ENCODE measurements at places on chromosomes 4 and X.

DNA sequence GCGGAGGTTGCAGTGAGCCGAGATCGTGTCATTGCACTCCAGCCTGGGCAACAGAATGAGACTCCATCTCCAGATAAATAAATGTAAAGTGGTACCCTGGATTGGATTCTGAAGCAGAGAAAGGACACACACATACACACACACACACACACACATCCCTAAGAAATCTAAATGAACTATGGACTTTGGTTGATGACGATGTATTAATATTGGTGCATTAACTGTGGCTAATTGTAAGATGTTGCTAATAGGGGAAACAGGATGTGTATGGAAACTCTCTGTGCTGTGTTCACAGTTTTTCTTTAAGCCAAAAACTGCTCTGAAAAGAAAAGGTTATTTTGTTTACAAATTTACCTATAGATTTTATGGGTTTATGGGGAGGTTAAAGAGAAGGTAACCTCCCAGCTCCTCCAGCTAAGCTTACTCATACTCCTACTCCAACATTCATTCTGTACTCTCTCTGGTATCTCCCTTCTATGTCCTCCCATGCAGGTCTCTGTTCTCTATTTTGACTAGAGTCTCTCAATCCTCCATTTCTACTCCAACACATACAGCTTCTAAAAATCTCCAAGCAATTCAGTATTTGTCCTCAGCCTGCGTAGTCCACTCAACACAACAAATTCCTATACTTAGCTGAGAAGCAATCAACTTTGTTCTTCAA lies 46.5 kb upstream of the RELL1 start:
- H3K27ac ChIP-seq, result no peak overlapping the region
- H3K36me3 ChIP-seq, result no peaks in the 10 kb centered on the region
- no peaks in the 10 kb centered on the region for H3K27me3 ChIP-seq
- H3K4me1 ChIP-seq, result no peaks in the 10 kb centered on the region
- DNase-seq, result no peak

DNA sequence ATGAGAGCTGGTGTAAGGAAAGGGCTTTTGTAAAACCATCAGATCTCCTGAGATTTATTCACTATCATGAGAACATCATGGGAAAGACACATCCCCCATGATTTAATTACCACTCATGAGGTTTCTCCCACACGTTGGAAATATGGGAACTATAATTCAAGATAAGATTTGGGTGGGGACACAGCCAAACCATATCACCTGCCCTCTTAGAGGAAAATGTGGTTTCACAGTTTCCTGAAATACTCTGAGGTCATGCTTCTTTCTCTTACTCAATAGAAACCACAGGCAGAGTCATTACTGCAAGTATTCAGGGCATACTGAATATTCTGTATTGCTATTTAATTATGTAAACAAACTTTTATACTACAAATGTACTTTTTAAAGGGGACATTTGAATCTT lies 1453.3 kb downstream of the PCDH18 start:
- no peaks in the 10 kb centered on the region for H3K27me3 ChIP-seq
- no peak for DNase-seq
- H3K4me1 ChIP-seq, result no peaks in the 10 kb centered on the region
- no peak overlapping the region for H3K4me3 ChIP-seq
- no peaks in the 10 kb centered on the region for H3K36me3 ChIP-seq

DNA sequence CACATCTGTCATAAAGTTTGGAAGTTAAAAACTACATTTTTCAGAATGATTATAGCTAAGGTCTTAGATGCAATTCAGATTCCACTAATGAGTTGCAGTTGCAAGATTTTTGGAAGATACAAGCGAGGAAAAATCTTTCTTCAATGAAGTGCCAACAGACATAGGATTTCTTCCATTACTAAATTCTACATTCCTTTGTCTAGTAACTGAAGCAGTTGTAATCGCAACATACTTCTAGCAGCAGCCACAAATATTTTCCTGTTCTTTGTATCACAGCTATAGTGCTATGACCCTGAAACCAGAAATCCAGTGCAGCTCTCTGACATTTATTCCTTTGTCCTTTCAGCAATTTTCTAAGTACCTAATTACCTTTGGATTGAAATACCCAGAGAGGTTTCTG lies 225.2 kb upstream of the SLIT2 start:
- H3K4me1 ChIP-seq, result no peaks in the 10 kb centered on the region
- no peaks in the 10 kb centered on the region for H3K27me3 ChIP-seq
- H3K4me3 ChIP-seq, result no peak overlapping the region
- no peaks in the 10 kb centered on the region for H3K36me3 ChIP-seq
- no peak overlapping the region for H3K27ac ChIP-seq
- DNase-seq, result no peak

- no peaks in the 10 kb centered on the region for H3K36me3 ChIP-seq
- H3K4me1 ChIP-seq, result no peaks in the 10 kb centered on the region
- H3K27me3 ChIP-seq, result no peaks in the 10 kb centered on the region
Observed at GRCh38 chrX:29553542-29553941, 661.8 kb upstream of the MAGEB2 start.

- H3K36me3 ChIP-seq, result no peaks in the 10 kb centered on the region
- H3K4me3 ChIP-seq, result no peak overlapping the region
- peak overlapping the region; percentile 63 for H3K27ac ChIP-seq
Observed at GRCh38 chrX:1239681-1240142, 27.3 kb upstream of the CRLF2 start.

GRCh38 chr4:118278473-118279274 lies 74.1 kb downstream of the PRSS12 start:
- H3K4me1 ChIP-seq, result peaks cover 49% of the 10 kb centered on the region
- peaks cover 41% of the 10 kb centered on the region for H3K36me3 ChIP-seq
- H3K4me3 ChIP-seq, result peak overlapping the region; percentile 98
- peaks cover 4% of the 10 kb centered on the region for H3K27me3 ChIP-seq
- H3K27ac ChIP-seq, result peak overlapping the region; percentile 100
- DNase-seq, result peak; percentile 97

- H3K4me3 ChIP-seq, result no peak overlapping the region
- H3K4me1 ChIP-seq, result no peaks in the 10 kb centered on the region
- DNase-seq, result no peak
- no peaks in the 10 kb centered on the region for H3K27me3 ChIP-seq
- H3K36me3 ChIP-seq, result no peaks in the 10 kb centered on the region
Observed at GRCh38 chr4:152175586-152175985, 360.3 kb downstream of the FBXW7 start.

- DNase-seq, result no peak
- no peak overlapping the region for H3K27ac ChIP-seq
- H3K4me3 ChIP-seq, result no peak overlapping the region
- H3K27me3 ChIP-seq, result no peaks in the 10 kb centered on the region
Observed at GRCh38 chr4:132614682-132615081, 534.4 kb upstream of the PCDH10 start.

DNA sequence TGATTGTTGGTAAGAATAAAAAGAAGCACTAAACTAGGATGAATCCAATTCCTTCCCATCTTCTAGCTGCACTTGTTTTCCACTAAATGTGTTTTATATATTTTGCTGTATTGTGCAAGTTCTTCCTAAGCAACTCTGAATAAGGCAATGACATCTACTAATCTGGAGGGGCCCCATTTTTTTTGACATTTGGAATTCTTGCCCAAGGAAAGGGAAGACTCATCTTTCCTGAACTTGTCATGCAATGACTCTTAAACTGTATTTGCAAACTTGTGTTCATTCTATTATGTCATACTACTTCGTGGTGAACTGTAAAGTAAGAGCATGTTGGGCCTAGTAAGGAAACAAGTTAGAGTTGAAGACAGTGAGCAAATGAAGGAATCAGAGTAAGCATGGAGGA lies 45.9 kb downstream of the FREM3 start:
- H3K27me3 ChIP-seq, result no peaks in the 10 kb centered on the region
- DNase-seq, result no peak

DNA sequence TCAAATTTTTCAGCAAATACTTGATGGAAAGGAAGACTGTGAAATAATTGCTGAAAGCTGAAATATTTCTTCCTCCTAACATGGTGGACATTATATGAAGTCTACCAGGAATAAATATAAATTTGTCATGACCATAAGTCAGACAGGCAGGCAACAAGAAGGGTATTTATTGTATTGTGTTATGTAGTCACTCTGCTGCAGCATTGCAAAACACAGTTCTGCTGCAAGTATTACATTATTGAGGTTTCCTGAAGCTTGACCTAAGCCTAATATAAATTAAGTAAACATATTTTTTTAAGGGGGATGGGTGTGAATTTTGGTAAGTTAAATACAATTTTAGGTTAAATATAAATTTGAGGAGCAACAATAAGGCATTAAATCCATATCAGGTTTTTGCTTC lies 60.2 kb upstream of the MAOA start:
- no peak overlapping the region for H3K27ac ChIP-seq
- no peak for DNase-seq
- H3K4me3 ChIP-seq, result no peak overlapping the region
- H3K36me3 ChIP-seq, result no peaks in the 10 kb centered on the region
- peaks cover 4% of the 10 kb centered on the region for H3K4me1 ChIP-seq

DNA sequence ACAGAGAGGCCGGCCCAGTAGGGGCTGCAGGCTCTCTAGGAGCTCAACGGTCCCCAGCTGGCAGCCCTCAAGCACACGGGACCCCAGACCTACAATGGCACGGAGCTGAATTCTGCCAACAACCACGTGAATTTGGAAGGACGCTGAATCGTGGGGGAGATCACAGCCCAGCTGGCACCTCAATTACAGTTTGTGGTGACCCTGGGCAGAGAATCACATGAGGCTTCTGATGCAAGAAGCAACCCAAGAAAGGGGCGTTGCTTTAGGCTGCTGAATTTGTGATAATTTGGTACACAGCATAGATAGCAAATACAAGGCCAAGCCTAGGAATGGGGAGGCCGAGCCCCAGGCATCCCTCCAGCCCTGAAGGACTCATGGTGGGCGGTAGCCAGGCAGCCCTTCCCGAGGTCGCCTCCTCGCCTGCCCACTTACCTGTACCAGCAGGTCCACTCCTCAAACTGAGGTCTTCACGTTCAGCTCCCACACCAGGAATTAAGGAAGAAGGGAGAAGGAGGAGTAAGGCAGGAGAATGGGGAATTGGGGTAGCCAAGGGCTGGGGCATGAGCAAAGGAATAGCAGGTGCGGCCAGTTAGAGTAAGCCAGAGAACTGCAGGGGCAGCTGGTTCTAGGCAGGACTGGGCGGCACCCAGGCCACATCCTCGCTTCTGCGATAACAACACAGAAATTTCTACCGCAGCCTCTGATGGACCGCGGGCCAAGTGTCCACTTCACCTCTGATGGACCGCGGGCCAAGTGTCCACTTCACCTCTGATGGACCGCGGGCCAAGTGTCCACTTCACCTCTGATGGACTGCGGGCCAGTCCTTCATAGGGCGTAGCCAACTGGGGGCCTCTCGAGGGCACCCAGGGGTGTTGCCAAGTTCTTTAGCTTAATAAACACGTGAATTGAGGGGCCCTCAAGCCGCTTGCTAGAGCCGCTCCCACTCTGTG lies 23.4 kb upstream of the HTRA3 start:
- H3K4me3 ChIP-seq, result no peak overlapping the region
- H3K4me1 ChIP-seq, result peaks cover 5% of the 10 kb centered on the region
- H3K27ac ChIP-seq, result no peak overlapping the region
- H3K36me3 ChIP-seq, result no peaks in the 10 kb centered on the region

- H3K36me3 ChIP-seq, result no peaks in the 10 kb centered on the region
- no peaks in the 10 kb centered on the region for H3K27me3 ChIP-seq
- no peak overlapping the region for H3K4me3 ChIP-seq
- H3K27ac ChIP-seq, result no peak overlapping the region
- DNase-seq, result no peak
Observed at GRCh38 chr4:26854701-26855100, 5.9 kb upstream of the STIM2 start.

DNA sequence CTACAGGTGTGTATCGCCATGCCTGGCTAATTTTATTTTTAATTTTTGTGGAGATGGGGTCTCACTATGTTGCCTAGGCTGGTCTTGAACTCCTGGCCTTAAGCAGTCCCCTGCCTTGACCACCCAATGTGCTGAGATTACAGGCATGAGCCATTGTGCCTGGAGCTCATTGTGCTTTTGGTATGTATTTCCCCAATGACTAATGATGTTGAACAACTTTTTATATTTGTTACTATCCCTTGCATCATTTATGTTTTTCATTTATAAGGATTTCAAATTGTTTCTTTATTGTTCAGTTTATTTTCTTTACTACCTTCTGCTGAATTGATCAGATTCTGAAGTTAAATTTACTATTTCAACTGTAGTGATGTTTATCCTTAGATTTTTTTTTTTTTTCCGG lies 199.7 kb downstream of the CEP135 start:
- peaks cover 5% of the 10 kb centered on the region for H3K27me3 ChIP-seq
- no peak overlapping the region for H3K4me3 ChIP-seq
- no peak overlapping the region for H3K27ac ChIP-seq

DNA sequence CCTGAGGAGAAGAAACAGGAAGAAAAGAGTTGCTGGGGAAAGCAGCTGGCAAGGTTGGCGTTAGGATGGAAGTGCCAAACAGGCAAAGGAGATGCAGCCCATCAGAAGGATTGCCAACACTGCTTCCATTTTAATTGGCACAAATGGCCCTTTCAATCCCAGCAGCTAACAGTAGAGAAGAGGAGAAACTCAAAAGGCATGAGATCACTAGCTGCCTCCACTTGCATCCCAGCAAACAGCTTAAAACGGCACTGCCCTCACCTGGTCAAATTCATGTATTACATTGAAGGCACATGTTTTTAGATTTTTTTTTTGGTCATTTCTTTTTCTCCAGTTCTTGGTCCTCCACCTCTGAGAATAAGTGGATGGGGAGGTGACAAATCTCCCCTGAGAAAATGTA lies 14.9 kb upstream of the LOC101059915 start:
- H3K27ac ChIP-seq, result no peak overlapping the region
- peaks cover 3% of the 10 kb centered on the region for H3K27me3 ChIP-seq
- peaks cover 26% of the 10 kb centered on the region for H3K4me1 ChIP-seq
- H3K36me3 ChIP-seq, result no peaks in the 10 kb centered on the region

- no peaks in the 10 kb centered on the region for H3K27me3 ChIP-seq
- peaks cover 54% of the 10 kb centered on the region for H3K4me1 ChIP-seq
- peak overlapping the region; percentile 87 for H3K4me3 ChIP-seq
- H3K27ac ChIP-seq, result peak overlapping the region; percentile 93
- peaks cover 13% of the 10 kb centered on the region for H3K36me3 ChIP-seq
Observed at GRCh38 chrX:30652527-30653414, 452 bp upstream of the GK start.

DNA sequence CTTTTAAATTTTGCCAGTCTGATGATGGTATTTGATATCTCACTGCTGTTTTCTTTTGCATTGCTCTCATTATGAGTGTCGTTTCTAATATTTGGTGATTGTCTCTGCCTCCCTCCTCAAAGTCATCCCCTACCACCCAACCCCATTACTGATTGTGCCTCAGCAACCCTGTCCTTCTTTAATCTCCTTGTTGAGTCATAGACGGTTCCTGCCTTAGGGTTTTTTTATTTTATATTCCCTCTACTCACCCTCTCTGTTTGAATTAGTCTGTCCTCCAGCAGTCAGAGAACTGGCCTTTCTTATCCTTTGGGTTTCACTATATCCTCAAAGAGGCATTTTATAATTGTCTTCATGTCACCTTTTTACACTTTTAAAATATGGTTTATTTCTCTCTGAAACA lies 409.3 kb upstream of the CPEB2 start:
- peaks cover 6% of the 10 kb centered on the region for H3K27me3 ChIP-seq
- no peak overlapping the region for H3K27ac ChIP-seq
- H3K36me3 ChIP-seq, result no peaks in the 10 kb centered on the region
- H3K4me1 ChIP-seq, result no peaks in the 10 kb centered on the region

Data from activated naive CD8-positive, alpha-beta T cell treated with anti-CD3 and anti-CD28 coated beads, Interleukin-2, amount 50 U/mL, for 24 hours (primary cell).